ENCODE measurements at places on chromosomes 16 and 17. TPM values are rescaled to one million over a fixed set of nuclear protein-coding genes. Genes with fewer than 3 reads are reported as not detected.

The SLC25A39 gene
- total RNA-seq = 60.0 TPM

The BRD7 gene
- 52.6 TPM for total RNA-seq

The COTL1 gene
- 164 TPM for total RNA-seq

The MAP3K14 gene
- total RNA-seq = 8.7 TPM

The CFAP97D1 gene
- total RNA-seq = not detected

The AANAT gene
- not detected for total RNA-seq

The PRR14 gene
- 36.9 TPM for total RNA-seq

The IL17C gene
- not detected for total RNA-seq

The SLFN11 gene
- 54.7 TPM for total RNA-seq

The MYH13 gene
- not detected for total RNA-seq

The HCRT gene
- total RNA-seq = not detected

The RPUSD1 gene
- 16.8 TPM for total RNA-seq

The PFN1 gene
- total RNA-seq = 575 TPM

The CEP112 gene
- 37.3 TPM for total RNA-seq

The TRPV3 gene
- 1.2 TPM for total RNA-seq

The SSTR5 gene
- not detected for total RNA-seq

The HSD17B1 gene
- total RNA-seq = 3.2 TPM
